ENCODE measurements at places on chromosomes 6 and 20.
A peak's percentile ranks its signal among the peaks of the same experiment; 100 is the strongest.

- DNase-seq, result no peak
These were observed 142.9 kb upstream of the RNF217 start for GRCh38 chr6:124819346-124819745.

DNA sequence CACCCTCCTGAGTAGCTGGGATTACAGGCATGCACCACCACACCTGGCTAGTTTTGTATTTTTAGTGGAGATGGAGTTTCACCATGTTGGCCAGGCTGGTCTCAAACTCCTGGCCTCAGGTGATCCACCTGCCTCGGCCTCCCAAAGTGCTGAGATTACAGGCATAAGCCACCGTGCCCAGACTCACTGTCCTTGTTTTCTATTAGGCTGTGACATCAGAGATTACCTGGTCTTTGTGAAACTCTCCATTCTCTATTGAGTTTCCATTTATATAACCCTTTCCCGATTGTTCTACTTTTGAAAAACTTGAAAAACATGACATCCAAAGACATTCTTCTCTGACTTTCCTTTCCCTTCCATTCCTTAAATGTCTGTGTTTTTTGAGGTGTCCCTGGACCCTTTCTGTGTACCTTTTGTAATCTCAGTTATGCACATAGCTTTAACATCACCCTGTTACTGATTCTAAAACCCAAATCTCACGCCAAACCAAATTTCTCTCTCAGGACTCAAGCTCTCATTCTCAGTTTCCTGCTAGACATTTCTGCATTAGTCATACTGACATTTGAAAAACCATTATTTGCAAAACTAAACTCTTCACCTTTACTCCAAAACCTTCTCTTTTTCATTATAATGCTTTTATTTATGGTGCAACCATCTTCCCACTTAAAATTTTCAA is 137.0 kb downstream of the KHDC1L start:
- DNase-seq, result no peak

GRCh38 chr6:156919370-156919769 is 142.2 kb downstream of the ARID1B start:
- DNase-seq, result no peak

- no peak for DNase-seq
These were observed 48.7 kb downstream of the MAP7 start for GRCh38 chr6:136501514-136501913.

- no peak for DNase-seq
These were observed 54.4 kb downstream of the BMP7 start for GRCh38 chr20:57211908-57212533.

DNA sequence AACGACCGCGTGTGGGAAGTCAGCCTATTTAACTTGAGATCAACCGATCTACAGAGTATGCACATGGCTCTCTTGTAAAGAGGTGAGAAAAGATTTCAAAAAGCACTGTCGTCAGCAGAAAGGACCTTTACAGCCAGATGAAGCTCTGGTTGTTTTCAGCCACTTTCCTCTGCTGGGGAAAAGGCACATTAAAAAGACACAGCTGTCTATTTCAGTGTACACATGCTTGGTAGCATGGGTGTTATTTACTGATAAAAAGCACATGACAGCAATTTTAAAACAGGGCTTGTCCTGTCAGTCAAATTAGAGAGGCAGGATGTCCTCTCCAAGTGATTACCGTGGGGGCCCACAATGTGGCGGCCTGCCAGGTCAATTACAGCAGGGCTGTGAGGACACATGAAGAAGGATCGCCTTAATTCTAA is 188.9 kb downstream of the PRKN start:
- no peak for DNase-seq

DNA sequence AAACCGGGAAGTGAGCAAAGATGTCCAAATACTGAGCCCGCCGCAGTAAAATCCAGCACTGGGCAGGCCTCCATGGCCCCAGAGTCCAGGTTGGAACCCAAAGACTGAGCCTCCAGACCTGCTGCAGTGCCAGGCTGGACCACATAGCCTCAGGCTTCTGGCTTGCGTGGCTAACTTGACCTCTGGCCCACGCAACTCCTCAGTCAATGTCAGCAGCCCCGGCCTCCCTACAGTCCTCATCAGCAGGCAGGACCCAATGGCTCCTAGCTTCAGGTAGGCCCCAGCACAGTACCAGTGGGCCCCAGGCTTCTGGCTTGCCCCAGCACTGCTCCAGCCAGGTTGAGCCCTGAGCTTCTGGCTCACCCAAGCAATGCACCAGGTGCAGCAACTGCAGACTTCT is 245.1 kb upstream of the AFDN start:
- no peak for DNase-seq

GRCh38 chr20:1467082-1467354 is 369 bp upstream of the NSFL1C start:
- DNase-seq, result no peak

DNA sequence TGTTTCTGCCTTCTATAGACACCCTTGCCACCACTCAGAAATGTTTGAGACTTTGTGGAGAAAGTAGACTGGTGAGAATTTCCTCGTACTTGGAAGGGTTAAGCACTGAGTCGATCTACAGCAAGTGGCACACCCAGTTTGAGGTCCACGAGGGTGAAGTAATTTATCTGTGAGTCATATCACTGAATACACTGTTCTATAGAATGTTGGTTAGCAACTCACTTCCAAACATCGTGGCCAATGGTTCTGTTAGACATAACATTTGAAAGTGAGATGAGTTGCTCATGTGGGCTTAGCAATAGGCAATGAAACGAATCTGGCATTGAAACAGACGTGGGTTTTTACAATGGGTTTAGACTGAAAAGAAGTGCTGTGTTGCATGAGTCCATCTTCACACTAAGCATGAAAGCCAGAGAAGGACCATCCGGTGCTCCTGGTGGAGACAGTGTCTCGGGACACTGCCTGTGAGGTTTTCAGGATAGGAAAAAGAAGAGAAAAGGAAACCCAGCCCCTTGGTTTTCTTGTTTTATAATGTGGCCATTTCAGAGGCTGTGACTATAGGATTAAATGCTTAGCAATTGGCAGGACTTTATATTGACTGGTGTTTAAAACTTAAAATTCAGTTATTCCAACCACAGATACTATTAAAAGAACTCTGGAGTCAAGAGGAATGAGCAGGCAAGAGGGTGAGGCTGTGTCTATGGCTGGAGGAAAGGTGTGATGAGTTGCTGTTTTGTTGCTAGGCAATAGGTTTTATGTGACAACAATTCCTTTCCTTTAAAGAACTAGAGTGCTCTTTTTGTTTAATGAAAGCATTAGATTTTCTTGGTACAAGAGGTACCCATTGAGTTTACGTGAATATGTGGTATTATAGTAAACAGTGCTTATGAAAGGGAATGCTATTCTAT is 31.0 kb upstream of the EZR start:
- DNase-seq, result no peak

DNA sequence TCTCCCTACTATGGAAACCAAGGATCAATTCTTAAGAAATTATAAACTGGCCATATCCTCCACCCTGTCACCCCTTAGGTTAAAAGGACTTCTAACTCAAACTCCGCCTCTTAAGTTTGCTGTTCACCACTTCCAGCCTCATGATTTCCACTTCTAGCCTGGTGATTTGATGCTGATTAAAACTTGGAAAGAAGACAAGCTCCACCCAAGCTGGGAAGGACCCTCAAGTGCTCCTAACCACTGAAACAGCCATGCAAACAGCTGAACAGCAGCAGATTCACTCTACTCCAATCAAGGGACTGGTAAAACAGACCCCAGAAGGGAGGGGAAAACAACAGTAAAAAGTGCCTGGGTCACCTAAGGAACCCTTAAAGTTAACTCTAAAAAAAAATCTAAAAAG is 10.3 kb downstream of the LCA5 start:
- DNase-seq, result no peak

DNA sequence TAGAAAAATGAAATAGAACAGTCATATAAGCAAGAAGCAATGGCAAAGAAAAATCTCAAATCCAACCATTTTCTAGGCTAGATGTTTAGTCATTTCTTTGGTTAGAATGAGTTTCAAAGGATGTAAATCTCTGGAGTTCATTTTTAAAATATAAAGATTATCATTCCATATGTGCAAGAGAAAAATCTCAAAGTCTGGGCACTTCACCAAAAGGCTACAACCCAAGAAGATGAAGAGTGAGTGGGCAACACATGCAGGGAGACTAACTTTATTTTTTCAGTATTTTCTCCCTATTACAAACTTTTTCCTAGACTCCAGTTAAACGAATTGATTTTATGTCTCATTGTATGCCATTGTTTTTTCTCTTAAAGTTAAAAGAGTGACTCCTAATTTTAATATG is 83.6 kb downstream of the PHACTR1 start:
- DNase-seq, result no peak

DNA sequence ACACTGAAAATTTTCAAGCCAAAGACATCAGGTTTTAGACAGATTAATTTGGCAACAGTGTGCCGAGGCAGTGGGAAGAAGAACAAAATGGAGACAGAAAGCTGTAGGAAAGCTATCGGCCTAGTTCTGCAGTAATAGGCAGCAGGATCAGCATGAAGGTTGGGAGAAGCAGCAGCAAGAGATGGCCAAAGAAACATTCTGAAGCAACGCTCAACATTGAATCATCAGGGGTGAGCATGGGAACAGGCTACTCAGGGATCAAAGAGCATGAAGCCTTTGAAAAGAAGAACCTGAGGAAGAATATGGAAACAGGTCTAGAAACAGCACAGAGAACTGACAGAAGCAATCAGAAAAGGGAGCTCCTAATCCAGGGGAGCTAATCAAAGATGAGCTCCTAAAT is 7.1 kb upstream of the DST start:
- no peak for DNase-seq

- no peak for DNase-seq
These were observed 40.7 kb downstream of the RGS17 start for GRCh38 chr6:153090241-153090930.

- DNase-seq, result no peak
These were observed 26.1 kb downstream of the TUBB2B start for GRCh38 chr6:3201388-3201787.

- DNase-seq, result no peak
These were observed 48.2 kb downstream of the JAG1 start for GRCh38 chr20:10625641-10626040.

DNA sequence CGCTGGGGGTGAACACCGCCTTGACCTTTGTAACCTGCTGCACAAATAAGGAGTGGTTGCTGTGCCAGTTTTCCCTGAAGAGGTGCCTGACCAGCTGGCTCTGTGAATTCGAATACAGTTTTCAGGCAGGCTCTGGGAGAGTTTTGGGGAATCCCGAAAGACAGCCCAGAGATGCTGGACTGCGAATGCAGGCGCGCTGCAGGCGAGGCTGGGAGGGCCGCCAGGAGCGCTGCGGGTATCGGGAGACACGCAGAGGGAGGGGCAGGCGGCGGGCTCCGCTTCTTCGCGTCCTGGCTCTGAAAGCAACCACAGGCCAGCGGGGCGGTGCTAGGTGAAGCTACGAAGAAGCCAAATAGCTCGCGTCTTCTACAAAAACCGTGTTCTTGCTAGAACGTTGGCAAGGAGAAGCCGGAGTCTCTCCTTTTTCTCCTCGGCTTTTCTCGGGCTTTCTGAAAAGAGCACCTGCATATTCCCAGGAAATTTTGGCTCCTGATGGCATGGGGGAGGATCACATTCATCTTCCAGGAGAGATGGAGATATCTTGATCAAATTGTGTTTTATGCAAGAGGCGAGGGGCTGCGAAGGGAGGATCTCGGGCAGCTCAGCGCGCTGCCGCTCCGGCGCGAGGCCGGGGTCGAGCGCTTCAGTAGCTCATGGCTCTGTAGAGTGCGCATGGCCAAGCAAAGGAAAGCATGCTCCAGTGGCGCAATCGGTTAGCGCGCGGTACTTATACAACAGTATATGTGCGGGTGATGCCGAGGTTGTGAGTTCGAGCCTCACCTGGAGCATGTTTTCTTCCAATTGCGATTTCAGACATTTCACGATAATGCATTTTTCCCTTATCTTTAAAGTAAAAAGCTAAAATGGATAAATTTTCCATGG is 158.1 kb upstream of the ZNF184 start:
- peak; percentile 52 for DNase-seq

DNA sequence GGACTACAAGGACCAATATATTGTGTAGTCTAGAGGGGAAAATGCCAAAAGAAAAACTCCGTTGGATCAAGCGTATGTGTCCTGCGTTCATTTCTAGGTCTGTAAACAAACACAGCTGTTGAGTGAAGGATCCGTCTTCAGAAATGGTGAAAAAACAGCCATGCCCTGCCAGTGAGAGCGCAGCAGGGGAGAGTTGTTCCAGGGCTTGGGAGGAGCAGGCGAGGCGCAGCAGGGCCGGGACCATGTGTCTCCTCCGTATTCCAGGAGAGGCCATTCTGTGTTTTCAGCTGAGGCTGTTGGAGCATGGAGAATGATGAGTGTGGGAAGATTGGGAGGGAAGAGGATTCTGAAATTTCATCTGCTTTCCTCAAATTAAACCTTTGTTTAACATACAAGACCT is 38.0 kb downstream of the BMP6 start:
- no peak for DNase-seq

GRCh38 chr6:31170987-31171671 is 647 bp upstream of the POU5F1 start:
- no peak for DNase-seq

GRCh38 chr6:43768506-43768860 is 1.5 kb upstream of the VEGFA start:
- DNase-seq, result no peak

GRCh38 chr20:50101887-50102286 is 11.1 kb downstream of the UBE2V1 start:
- no peak for DNase-seq

GRCh38 chr6:148885925-148886845 is 139.4 kb downstream of the UST start:
- DNase-seq, result no peak

GRCh38 chr6:62285612-62286469 is at the start of gene KHDRBS2:
TSS of gene KHDRBS2 (minus strand) at chr6:62286225.
- no peak for DNase-seq

GRCh38 chr20:31966991-31967655 is 828 bp upstream of the XKR7 start:
- no peak for DNase-seq

DNA sequence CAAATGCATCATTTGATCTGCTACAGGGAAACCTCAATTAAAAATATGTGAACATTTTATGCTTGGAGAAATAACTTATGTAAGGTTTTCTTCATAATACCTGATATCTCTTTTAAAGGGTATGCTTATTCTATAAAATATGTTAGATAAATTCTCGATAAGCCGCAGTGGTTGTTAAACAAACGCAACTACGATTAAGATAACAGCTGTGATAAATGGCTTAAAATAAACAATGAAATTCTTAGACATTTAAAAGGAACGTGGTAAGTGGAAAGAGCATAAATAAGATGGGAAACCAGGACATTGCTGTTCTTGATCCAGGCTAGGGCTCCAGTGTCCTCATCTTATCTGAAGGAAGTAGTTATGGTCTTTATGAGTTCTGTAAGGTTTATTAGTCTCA is 415.9 kb downstream of the CD83 start:
- DNase-seq, result no peak

DNA sequence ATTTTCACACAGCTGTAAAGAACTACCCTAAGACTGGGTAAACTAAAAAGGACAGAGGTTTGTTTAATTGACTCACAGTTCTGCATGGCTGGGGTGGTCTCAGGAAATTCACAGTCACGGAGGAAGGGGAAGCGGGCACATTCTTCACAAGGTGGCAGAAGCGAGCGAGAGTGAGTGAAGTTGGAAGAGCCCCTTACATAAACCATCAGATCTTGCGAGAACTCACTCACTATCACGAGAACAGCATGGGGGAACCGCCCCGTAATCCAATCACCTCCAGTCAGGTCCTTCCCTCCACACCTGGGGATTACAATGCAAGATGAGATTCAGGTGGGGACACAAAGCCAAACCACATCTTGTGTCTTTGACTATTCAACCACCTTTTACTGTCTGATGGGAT is 700.5 kb downstream of the TENT5A start:
- DNase-seq, result no peak
